Left ventricle myocardium inferior (tissue), 1 donor: ENCODE measurements at places on chromosomes 16 and 17. TPM values are rescaled to one million over a fixed set of nuclear protein-coding genes. Genes with fewer than 3 reads are reported as not detected.

GRCh38 chr16:28572696-28573510, 19.2 kb downstream of the SGF29 start:
- DNase-seq = peak; percentile 60

DNA sequence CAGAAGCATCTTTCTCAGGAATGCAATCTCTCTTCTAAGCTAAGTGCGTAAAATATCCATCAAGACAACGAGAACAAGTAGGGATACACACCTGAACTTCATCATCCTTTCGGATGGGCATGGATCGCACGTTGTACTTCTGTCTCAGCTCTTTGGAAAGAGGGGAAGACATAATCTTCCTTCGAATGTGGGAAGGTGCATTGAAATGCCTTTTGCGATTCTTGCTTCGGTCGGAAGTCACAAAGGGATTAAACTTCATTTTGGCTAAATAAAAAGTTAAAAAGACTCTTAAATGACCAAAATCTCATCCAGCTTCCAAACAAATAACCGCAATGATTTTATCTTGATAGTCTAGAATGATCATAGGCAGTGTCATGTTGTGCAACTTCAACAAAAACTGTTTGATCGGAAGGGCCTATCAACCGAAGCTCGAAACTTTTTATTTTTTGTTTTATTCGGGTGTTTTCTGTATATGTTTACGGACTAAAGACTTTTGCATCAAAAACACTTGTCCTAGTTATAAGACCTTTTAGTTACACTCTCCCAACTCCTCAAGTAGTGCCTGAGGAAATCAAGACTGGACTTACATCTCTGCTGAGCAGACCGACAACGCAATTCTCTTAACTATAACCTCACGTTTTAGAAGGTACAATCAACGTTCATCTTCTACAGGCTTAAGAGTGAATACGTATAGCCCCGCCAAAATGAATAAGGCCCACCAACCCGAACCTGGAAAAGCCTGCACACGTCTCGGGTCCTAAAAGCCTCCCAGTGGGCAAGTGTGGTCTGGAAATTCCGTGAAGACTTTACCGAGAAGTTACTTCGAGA, 727 bp downstream of the RPL26 start:
- DNase-seq = no peak

GRCh38 chr16:6853565-6853964, 479.1 kb upstream of the RBFOX1 start:
- DNase-seq = no peak

CACNG1 gene
- not detected for total RNA-seq

GRCh38 chr16:89406277-89406888, 84.0 kb downstream of the ANKRD11 start:
- DNase-seq = no peak

GRCh38 chr17:51217946-51218345, 41.9 kb downstream of the MBTD1 start:
- DNase-seq = no peak

GRCh38 chr17:2718150-2718938, 6.8 kb upstream of the CLUH start:
- DNase-seq = no peak

GRCh38 chr16:11016993-11017392, 72.6 kb downstream of the CLEC16A start:
- peak; percentile 61 for DNase-seq

DNA sequence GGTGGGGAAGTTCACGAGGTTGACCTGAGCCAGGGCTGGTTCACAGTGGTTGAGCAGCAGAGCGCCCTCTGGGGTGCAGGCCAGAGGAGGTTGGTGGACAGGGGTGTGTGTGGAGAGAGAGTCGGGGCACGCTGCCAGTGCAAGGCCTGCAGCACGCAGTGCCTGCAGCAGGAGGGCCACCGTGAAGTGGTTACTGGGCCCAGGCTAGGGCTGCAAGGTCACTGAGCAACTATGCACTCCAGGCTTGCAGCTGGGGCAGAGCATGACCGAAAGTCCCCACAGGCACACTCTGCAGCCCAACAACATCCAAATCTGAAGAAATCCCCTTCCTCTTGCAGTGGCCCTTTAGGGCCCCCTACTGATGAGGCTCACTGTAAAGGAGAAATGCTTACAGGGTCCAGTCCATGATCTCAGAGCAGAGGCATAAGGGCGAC, 89.1 kb upstream of the NOL11 start:
- peak; percentile 26 for DNase-seq
